HFFc6 (cell line): ENCODE measurements at places on chromosomes 16 and 17. TPM values are rescaled to one million over a fixed set of nuclear protein-coding genes. Genes with fewer than 3 reads are reported as not detected.

GRCh38 chr16:17233318-17234002, 237.3 kb downstream of the XYLT1 start:
- no peak for DNase-seq

DNA sequence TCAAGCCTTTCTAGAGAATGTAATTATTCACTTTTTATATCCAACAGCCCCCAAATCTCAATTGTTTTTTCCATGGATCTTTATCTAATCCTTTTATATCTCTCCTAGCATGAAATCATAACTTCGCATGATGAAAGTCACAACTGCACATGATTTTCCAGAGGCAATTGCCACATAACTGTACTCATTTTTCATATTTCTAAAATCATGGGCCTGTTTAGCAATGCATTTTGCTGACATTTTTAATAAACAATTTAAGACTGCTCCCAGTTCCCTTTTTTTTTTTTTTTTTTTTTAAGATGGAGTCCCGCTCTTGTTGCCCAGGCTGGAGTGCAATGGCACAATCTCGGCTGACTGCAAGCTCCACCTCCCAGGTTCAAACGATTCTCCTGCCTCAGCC, 83.5 kb downstream of the VMP1 start:
- no peak for DNase-seq

The KARS1 gene
- total RNA-seq: 135 to 156 TPM (median 143 TPM) in 3 replicates

DNA sequence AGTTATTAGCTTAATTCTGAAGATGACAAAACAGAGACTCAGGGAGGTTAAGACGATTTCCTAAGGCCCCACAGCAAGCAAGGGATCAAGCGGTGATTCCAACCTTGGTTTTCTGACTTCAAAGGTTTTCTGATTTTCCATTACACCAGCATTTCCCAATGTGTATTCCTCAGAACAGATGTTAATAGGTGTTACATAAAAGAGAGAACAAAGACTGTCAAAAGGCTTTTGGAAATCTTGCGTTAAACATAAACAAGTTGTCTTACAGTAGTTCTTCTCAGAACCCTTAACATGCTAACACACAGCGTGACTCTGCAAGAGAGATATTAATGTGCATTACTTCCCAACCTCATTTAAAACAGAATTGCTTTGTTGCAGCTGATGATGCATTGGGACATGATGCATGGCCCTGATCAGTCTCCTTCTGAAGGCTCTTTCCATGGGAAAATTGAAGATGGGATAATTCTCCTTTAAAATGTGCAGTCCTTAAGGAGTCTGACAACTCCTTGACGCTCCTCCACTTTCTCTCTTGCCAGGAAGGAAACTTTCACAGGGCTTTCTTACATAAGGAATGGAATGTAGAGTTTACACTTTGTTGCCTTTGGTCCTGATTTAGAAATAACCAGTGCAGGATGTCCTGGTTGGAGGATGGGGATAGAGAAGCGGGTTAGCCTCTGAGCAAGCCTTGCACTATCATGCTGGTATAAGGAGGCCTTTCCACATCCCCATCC, 21.5 kb upstream of the MMD start:
- DNase-seq: no peak

The LGALS3BP gene
- 31.1 to 43.2 TPM (median 34.9 TPM) in 3 replicates for total RNA-seq

DNA sequence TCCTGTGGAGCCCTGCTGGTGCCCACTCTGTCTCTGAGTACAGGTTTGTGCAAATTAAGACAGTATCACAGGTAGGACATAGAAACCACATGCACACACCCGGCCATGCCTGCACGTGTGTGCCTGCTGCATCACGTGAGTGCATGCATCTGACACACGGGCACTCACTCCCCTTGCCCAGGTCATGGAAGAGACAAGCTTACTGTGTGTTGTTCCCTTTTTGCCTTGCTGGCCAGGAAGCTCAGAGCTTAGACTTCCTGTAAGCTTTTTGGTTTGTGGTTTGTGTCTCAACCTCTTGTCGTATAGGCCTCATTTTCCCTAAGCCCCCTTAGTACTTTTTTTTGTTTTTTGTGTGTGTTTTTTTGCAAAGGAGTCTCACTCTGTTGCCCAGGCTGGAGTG, 25.0 kb downstream of the ZNF469 start:
- DNase-seq: no peak

- no peak for DNase-seq
These were observed 3.3 kb upstream of the BRD7 start for GRCh38 chr16:50371936-50372595.

The MYLK3 gene
- 0.20 and 0.55 TPM in 2 replicates for total RNA-seq

The SLC5A10 gene
- total RNA-seq: not detected in 3 replicates

The RHBDL3 gene
- total RNA-seq: 0.18 TPM in 2 of 3 replicates, not detected in the other

- DNase-seq: no peak
These were observed 20.7 kb downstream of the MMP15 start for GRCh38 chr16:58046054-58046881.

GRCh38 chr16:24347556-24347955, 91.4 kb downstream of the CACNG3 start:
- no peak for DNase-seq

GRCh38 chr16:27321013-27321915, 7.5 kb downstream of the IL4R start:
- peak; percentile 35 for DNase-seq

The FOXL1 gene
- 21.8 to 25.3 TPM (median 22.9 TPM) in 3 replicates for total RNA-seq

- DNase-seq: no peak
These were observed 73.6 kb downstream of the METRNL start for GRCh38 chr17:83152745-83153611.

DNA sequence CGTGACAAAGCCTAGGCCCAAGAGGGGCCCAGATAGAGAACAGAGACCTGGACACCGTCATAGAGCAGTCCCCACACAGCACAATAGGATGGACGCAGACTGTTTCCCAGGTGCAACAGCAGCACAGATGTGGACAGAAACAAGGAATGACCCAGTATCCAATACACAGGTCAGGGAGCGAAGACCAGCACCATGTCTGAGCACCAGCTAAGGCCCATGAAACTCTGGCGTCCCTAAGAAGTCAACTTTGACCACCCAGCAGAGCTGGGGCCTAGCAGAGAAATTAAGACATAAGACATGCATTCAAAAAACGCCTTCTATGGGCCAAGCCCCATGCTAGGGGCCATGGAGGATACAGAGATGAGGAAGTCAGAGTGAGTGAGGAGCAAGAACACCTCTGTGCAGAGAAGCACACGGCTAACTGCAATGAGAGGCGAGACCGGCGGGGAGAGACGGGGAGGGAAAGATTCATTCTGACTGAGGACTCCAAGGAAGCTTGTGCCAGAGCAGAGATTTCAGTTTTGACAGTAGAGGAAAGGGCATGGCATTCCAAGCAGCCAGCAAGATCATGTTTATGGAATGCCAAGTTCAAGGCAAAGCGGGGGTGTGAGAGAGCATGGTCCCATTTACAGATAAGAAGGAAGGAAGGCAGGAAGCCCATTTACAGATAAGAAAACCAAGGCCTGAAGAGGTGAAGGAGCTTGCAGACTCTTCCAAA, 50.8 kb downstream of the PITPNM3 start:
- peak; percentile 26 for DNase-seq

The EZH1 gene
- 18.8 to 22.0 TPM (median 19.5 TPM) in 3 replicates for total RNA-seq

DNA sequence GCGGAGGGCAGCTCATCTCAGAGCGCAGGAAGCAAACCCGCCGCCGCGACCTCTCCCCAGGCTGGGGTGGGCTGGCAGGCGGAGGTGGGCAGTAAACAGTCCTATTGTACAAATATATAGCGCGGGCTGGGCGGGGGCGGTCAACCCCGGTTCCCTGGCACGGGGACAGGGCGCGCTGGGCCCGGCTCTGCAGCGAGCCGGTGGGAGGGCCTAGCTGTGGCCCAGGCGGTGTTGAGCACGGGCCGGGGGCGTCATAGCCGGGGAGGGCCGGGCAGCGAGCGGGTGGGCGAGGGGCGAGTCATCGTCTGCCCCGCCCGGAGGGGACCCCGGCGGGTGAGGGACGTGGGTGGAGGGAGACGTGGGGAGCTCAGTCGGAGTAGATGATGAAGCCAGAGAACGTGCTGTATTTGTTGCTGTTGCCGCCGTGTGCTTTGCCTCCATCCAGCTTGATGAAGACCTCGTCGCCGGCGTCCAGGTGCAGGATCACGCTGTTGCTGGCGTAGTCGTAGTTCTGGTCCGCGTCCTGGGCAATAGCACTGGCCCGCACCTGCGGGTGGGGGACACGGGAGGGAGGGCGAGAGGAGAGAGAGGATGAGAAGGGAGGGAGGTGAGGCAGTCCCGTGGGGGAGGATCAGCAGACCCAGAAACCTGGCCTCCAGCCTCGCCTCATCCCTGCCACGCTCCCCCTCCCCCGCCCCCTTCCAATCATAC, 8.1 kb downstream of the C1QL1 start:
- DNase-seq: no peak

DNA sequence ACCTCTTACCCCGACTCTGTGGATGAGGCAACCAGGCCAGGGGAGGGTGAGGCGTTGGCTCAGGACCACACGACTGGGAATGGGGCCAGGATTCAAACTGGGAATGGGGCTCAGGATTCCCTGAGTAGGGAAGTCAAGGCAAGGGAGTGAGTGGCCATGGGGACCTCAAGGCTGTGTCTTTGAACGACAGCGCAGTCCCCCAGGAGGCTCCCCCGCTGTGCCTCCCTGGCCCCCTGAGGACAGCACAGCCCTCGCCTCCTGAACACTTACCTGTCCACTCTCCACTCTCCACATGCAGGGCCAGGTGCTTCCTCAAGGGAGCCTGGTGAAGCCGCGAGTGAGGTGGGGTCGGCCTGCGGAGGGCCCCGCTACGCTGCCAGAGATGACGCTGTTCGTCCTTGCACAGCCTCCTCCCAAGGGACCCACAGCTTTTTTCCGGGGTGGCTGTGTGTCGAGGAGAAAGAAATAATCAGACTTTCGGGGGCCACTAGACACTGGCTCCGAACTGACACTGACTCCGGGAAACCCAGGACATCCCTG, 6.9 kb downstream of the ZNF469 start:
- no peak for DNase-seq

DNA sequence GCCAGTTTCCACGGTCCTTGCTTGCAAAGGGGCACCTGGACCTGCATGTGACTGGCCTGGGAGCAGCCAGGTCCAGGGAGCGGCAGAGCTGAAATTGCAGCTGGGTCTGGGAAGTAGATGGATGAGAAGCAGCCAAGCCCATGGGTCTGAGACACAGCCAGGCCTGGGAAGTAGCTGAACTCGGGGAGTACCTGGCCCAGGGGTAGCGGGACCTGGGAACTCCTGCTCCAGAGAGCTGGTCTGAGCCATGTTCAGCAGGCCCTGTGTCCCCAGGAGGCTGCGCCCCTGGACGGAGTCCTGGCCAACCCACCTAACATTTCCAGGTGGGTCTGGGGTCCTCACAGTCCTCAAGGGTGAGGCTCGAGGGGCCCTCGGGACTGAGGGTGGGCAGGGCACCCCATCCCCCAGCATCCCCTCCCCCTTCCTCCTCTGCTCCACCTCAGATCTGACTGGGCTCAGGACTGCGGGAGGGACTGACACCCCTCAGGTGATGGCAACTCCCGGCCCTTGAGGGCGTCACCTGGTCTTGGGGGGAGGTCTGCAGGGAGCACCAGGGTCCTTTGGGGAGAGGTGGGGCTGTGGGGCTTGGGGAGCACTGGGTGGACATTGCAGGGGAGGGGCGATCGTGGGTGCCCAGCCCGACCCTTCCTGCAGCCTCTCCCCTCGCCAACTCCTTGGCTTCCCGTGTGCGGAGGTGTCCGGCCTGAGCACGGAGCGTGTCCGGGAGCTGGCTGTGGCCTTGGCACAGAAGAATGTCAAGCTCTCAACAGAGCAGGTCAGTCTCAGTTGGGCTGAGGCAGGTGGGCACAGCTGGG, 3.0 kb downstream of the MSLN start:
- no peak for DNase-seq

- no peak for DNase-seq
These were observed 81.3 kb downstream of the COX10 start for GRCh38 chr17:14150619-14151018.

The PTX4 gene
- 0.18 TPM in 2 of 3 replicates, not detected in the other for total RNA-seq

DNA sequence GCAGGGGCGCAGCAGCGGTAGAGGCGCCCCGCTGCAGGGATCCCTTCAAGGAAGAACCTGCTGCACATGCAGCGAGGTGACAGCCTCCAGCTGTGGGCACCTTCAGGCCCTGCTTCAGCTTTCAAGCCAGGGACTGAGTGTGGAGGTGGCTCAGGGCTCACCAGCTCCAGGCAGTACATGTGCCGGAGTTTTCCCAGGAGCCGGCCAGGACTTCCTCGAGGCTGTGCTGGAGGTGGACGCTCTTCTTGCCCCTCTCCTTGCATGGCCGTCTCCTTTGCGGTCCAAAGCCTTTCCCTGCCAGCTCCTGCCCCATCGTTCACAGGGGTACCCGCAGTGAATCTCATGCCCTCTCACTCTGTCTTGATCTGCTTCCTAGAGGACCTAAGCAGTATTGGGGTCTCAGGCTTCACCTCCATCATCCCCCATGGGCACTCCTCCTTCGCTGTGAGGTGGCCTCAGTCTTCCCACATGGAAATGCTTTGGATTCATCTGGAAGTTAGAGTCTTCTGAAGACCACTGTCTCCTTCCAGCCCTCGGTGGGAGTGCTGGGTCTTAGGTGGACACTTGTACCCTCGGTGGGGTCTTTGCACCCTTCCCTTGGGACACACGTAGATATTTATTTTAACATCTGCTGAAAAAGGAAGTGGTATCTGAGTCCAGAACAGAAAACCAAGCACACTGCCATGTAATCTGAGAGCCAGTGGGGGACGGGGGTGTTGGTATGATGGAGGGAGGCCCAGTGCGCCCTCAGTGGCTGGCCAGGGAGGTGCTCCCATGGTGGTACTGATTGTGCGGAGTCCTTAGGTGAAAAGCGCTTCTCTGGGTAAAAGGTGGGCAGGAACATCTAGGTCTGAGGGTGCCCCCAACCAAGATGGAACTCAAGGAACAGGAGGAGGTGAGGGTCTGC, 7.0 kb downstream of the XYLT2 start:
- DNase-seq: no peak

- no peak for DNase-seq
These were observed 6.3 kb upstream of the SECTM1 start for GRCh38 chr17:82339634-82340580.

DNA sequence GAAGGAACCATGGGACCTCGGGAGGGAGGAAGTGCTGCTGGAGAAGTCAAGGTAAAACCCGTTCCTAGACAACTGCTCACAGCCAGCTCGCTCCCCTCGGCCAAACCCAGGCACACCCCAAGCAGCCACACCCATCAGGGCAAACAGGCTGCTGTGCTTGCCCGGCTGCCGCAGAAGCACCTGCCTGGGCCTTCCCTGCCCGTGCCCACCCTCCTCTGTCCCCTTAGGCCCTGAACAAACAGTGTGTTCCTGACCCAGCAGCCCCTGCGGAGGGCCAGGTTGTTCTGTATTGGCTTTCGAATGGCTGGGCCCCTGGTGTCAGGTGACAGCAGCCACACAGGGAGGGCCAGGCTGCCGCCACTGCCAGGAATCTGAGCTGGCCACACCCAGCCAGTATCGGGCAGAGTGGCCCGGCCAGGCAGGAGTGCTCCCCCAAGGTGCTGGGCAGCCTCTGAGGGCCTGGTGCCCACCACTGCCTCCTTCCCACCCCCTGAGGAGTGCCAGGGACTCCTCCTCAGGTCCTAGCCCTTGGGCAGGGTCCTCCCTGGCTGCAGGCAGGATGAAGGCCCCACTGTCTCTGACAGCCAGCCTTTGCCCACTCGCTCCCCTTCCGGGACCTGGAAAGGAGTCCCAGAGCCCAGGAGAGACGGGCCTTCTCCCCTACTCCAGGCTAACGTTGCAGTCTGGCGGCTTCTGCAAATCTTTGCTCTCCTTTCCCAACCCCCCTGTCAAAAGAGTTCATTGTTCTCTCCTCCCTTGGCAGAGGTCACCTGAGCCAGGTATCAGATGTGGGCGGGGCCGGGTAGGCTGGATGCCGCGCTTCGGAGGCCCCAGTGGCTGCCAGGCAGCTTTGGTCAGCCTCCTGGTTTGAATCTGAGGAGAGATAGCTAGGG, 24.0 kb downstream of the LLGL2 start:
- no peak for DNase-seq
